Lung microvascular endothelial cell (primary cell): ENCODE measurements at places on chromosomes 12 and 14.
A peak's percentile ranks its signal among the peaks of the same experiment; 100 is the strongest.

- DNase-seq = no peak
Measured at GRCh38 chr12:110010853-110011723, 11.9 kb downstream of the ANKRD13A start.

- peak; percentile 11 for DNase-seq
Measured at GRCh38 chr12:108099073-108099472, 30.0 kb upstream of the WSCD2 start.

DNA sequence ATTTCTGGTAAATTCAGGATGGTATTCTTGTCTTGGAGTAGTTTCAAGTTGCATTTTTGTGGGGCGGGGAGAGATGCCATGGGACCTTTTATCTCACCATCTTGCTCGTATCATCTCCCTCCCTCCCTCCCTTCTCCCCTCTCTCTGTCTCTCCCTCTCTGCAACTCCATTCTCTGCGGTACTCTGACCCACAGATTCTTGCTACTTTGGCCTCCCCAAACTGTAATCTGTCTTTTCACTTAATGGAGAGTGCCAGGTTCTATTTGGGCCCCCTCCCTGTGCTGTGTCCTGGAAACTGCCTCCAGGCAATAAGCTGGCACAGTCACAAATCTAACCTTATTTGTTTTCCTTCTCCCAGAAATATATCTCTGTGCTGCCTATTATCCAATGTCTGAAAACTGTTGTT lies 175.2 kb downstream of the PAWR start:
- DNase-seq = no peak

DNA sequence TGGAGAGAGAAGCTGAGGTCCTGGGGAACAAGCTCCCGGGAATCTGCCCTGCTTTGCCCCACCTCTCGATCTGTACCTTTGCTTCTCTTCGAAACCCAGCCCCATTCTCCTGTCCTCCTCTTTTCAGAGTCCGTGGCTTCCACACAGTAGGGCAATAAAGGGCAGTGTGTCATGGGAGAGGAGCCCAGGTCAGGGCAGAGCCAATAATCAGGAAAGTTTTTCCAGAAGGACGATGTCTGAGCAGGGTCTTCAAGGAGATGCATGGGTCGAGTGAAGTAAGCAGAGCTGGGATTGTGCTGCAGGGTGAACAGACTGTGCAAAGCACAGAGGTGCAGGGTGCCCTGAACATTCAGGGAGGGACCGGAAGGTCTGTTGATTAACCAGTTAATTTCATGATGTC lies 22.1 kb upstream of the SERPINA4 start:
- no peak for DNase-seq

GRCh38 chr14:91817566-91818325 lies 49.6 kb downstream of the TC2N start:
- DNase-seq = no peak

- peak; percentile 15 for DNase-seq
Measured at GRCh38 chr12:98211909-98212695, 303.3 kb upstream of the TMPO start.

- no peak for DNase-seq
Measured at GRCh38 chr12:55683676-55684075, 24.0 kb downstream of the ITGA7 start.

GRCh38 chr12:98736352-98737321 lies 91.5 kb downstream of the APAF1 start:
- DNase-seq = no peak

DNA sequence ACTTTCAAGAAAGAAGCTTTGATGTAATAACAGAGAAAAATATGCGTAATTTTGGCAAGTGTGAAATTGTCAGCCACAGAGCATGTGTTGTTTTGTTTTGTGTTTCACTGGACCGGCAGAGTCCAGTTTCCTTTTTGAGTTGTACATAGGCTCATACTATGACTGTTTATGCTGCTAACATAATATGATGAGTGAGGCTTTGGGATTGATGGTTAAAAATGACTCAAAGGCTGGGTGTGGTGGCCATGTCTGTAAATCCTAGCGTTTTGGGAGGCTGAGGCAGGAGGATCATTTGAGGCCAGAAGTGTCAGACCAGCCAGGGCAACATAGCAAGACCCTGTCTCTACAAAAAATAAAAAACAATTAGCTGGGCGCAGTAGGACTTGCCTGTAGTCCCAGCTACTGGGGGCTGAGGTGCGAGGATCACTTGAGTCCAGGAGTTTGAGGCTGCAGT lies 487.9 kb downstream of the PCNX1 start:
- DNase-seq = peak; percentile 37

- DNase-seq = no peak
Measured at GRCh38 chr14:52878469-52878868, 72.4 kb downstream of the FERMT2 start.

- no peak for DNase-seq
Measured at GRCh38 chr12:128542844-128543243, 275.9 kb downstream of the TMEM132C start.

- DNase-seq = peak; percentile 22
Measured at GRCh38 chr14:38367922-38368321, 112.0 kb upstream of the CLEC14A start.

DNA sequence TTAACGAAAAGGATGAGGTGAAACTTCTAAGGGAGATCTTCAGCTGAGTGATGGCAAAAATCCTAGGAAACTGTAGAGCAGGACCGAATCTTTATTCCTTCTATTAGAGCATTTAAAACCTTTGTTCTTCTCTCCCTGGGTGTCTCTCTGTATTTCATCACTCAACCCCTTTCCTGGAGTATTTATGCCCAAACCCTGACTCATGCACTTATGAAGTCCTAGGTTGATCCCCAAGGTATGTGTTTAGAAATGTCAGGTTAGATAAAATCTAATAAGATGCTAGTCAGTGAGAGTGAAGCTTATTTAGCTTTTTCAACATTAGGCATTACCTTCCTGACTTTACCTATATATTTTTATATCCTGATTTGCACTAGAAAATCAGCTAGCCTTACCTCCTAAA lies 239.8 kb upstream of the NPAS3 start:
- DNase-seq = no peak

DNA sequence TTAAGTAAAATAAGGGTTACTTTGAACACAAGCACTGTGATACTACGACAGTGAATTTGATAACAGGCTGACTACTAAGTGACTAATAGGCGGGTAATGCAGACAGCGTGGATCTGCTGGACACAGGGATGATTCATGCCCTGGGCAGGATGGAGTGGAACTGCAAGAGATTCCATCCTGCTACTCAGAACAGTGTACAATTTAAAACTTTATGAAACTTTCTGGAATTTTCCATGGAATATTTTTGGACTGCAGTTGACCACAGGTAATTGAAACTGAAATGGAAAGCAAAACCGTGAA lies 46.0 kb downstream of the YEATS4 start:
- peak; percentile 97 for DNase-seq

DNA sequence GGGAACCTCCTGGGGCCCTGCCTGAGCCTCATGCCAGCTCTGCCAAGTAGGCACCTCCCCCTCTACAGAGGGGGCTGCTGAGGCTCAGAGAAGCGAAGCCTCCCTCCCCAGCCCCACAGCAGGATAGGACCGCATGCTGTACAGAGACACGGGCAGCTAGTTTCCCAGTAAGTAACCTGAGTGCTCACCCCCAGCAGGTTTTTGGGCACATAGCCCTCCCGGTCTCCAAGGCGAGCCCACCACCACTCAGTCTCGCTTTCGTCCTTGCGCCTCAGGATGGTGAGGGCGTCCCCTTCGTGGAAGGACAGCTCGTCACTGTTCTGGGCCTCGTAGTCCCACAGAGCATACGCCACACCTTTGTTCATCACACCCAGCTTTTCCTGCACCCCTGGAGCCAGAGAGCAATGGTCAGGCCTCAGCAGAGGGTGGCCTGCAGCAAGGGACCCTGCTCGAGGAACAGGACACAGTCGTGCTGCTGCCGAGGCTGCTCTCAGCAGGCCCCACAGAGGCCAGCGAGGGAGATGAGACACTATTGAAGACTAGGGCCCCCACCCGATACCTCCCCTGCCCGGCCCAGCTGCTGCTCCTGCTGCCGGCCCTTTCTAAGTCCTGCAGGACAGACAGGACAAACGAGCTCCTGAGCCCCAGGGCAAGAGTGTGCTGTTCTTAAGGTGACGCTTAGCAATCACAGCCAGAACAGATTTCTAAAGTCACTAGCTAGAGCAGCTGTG lies 20.4 kb downstream of the ZFYVE21 start:
- no peak for DNase-seq

GRCh38 chr12:54004063-54004840 lies 4.3 kb downstream of the HOXC9 start:
- no peak for DNase-seq

GRCh38 chr14:99129998-99130397 lies 142.0 kb downstream of the BCL11B start:
- DNase-seq = no peak

GRCh38 chr12:44848703-44849085 lies 27.4 kb downstream of the NELL2 start:
- DNase-seq = no peak

DNA sequence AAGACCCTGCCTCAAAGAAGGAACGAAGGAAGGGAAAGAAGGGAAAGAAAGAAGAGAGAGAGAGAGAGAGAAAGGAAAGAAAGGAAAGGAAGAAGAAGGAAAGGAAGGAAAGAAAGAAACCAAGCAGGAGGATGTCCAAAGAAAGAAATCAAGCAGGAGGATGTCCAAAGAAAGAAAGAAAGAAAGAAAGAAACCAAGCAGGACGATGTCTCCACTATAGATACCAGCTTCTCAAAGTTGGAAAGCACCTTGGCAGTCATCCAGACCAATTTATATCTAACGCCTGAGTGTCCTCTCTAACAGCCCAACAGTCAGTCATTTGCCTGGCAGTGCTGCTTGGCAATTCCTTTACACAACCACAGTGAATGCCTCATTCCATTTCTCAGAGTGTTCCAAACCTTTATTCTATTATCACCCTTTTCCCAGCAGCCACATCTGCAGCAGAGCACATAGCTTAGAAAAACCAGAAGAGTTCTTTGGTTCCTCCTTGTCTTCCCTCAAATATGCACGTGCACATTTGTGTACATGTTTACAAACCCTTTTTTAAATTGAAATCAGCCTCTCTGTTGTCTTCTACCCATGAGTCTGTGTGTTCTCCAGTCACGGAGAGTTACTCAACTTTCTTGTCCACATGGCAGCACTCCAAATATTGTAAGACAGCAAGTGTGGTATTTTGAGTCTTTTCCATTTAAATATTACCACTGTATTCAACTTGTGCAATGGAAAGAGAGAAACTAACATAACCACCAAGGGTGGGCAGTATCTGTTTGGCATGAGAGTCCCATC lies 138.4 kb downstream of the STXBP6 start:
- DNase-seq = no peak

GRCh38 chr12:29208060-29208459 lies 59.0 kb downstream of the FAR2 start:
- DNase-seq = no peak

- no peak for DNase-seq
Measured at GRCh38 chr12:87815771-87816585, 213.2 kb downstream of the C12orf50 start.

- DNase-seq = no peak
Measured at GRCh38 chr12:25063873-25064628, 115.2 kb upstream of the BCAT1 start.

- DNase-seq = no peak
Measured at GRCh38 chr14:88993946-88994345, 169.5 kb downstream of the TTC8 start.

- no peak for DNase-seq
Measured at GRCh38 chr14:32825058-32825457, 113.6 kb upstream of the NPAS3 start.

GRCh38 chr12:50599366-50600095 lies 94.7 kb downstream of the DIP2B start:
- DNase-seq = peak; percentile 74

DNA sequence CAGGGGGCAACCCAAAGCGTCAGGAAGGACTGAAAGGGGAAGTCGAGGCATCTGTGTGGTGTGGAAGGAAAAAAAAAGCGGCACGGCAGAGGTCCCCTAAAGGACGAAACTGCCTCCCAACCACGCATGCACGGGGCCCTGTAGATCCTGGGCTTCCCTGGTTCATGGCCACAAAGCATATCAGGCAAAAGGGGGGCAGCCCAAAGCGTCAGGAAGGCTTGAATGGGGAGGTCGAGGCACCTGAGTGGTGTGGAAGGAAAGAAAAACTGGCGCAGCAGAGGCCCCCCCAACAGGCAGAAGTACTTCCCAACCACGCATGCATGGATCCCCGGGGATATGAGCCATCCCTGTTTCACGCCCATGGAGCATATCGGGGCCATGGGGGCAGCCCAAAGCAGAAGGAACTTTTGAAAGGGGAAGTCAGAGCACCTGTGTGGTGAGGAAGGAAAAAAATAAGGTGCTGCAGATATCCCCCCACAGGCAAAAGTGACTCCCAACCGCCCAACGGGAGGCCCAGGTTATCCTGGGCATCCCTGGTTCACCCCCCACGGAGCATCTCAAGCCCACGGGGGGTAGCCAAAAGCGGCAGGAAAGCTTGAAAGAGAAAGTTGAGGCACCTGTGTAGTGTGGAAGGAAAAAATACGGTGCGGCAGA lies 581.2 kb downstream of the ALG10 start:
- no peak for DNase-seq

GRCh38 chr12:119020406-119021360 lies 39.3 kb downstream of the SRRM4 start:
- peak; percentile 5 for DNase-seq

GRCh38 chr12:96457191-96457930 lies 32.0 kb upstream of the CFAP54 start:
- DNase-seq = no peak

- peak; percentile 44 for DNase-seq
Measured at GRCh38 chr14:103385929-103386712, 906 bp downstream of the MARK3 start.

- DNase-seq = no peak
Measured at GRCh38 chr12:65335981-65336380, 57.5 kb downstream of the MSRB3 start.

- peak; percentile 33 for DNase-seq
Measured at GRCh38 chr14:50846226-50846880, 15.4 kb upstream of the NIN start.

DNA sequence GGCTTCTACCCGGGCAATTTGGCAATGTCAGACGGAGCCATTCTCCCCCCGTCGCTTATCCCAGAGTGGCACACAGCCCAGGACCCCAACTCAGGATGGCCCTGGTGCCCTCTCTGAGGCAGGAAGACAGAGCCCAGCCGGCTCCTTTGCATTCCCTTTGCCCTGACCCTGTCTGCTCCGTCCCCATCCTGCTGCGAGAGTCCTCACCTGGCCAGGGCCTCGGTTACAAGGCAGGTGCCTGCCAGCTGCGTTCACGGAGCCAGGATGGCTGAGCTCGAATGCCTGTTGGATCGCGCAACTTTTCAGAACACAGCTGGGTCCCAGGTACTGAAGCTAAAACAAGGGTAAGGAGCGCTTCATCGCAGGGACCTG lies 18.6 kb downstream of the LRTM2 start:
- no peak for DNase-seq

GRCh38 chr14:102759456-102760187 lies 17.6 kb upstream of the TRAF3 start:
- no peak for DNase-seq

- no peak for DNase-seq
Measured at GRCh38 chr14:29800961-29801360, 126.7 kb downstream of the PRKD1 start.

DNA sequence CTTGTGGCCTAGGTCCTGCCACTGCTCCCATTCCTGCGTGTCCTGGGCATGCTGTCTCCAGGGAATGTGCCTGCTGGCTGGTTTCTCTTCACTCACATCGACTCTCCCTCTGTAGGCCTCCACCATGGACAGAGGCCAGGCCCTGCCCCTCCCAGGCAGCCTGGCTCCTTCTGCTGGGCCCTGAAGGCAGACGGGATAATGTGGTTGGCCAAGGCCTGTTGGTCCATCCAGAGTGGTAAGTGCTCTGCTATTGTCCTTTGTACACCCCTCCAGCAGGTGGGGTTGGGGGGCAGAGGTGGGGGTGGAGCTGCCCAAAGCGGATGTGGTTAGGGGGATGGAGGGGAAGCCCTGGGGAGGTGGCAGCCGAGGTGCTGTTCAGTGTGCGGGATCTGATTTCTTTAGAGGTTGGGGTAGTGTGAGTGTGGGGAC lies 9.5 kb upstream of the NR4A1 start:
- DNase-seq = peak; percentile 46
